Activated CD4-positive, alpha-beta T cell treated with anti-CD3 and anti-CD28 coated beads for 4 hours (primary cell): ENCODE measurements at places on chromosomes 4 and X.

- no peak for DNase-seq
Observed at GRCh38 chr4:145781351-145781750, 101.4 kb downstream of the C4orf51 start.

DNA sequence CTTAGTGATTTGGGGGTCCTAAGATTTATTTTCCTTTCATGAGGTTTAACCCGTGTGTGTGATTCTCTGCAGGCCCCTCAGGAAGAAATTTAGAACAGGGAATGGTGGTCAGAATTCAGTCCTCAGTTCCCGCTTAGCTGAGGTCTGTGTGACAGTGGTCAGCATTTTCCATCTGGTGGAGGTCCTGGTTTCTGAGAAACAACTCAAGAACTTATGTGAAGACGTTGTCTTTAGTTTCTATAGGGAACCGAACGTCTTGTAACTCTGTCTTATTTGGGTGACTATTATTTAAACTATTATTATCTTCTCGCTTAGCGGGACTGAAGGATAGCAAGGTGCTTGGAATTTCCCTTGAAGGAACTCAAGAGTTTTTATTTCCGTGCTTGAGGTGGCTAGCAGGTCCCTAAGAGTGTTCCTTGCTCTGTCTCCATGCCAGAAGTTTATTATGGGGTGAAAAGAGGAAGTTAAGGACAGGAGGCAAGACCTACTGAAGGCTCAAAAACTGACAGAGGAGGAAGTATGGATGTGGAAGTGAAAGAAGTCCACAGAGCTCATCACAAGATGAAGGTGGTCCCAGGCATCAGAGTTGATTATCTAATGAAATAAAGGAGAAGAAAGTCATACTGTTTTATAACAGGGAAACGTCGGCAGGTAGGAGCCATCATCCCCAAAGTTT lies 9.4 kb downstream of the MGST2 start:
- DNase-seq: no peak

- DNase-seq: no peak
Observed at GRCh38 chr4:20626326-20627005, 73.8 kb upstream of the PACRGL start.

GRCh38 chr4:40285692-40286091 lies 49.4 kb upstream of the CHRNA9 start:
- no peak for DNase-seq

- DNase-seq: no peak
Observed at GRCh38 chrX:125262836-125263235, 56.8 kb upstream of the TEX13C start.

DNA sequence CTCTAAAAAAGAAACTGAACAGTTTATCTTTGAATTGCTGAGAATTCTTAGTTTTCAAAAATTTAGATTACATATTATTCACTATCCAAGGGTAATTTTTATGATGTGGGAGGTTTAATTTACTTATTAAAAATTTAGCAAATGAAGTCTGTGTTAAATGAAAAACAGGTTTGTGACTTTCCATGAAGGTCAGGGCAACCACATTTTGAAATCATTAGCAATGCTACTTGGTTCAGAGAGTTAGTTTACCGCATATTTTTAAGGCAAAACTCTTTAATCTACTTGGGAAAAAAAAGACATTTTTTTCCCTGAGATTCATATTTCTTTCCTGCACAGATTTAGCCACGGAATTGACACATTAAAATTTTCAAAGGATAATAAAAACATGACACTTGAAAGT lies 37.3 kb upstream of the PRSS12 start:
- no peak for DNase-seq

GRCh38 chrX:105265093-105265492 lies 44.6 kb upstream of the TEX13A start:
- DNase-seq: no peak

- DNase-seq: no peak
Observed at GRCh38 chr4:94944726-94945125, 187.0 kb downstream of the BMPR1B start.

GRCh38 chr4:11700751-11701226 lies 272.1 kb upstream of the HS3ST1 start:
- DNase-seq: no peak

- no peak for DNase-seq
Observed at GRCh38 chr4:148095346-148095923, 346.8 kb downstream of the NR3C2 start.

- DNase-seq: no peak
Observed at GRCh38 chrX:46698691-46699090, 60.2 kb downstream of the SLC9A7 start.

GRCh38 chrX:6226596-6227452 lies 1.8 kb downstream of the NLGN4X start:
- DNase-seq: no peak

DNA sequence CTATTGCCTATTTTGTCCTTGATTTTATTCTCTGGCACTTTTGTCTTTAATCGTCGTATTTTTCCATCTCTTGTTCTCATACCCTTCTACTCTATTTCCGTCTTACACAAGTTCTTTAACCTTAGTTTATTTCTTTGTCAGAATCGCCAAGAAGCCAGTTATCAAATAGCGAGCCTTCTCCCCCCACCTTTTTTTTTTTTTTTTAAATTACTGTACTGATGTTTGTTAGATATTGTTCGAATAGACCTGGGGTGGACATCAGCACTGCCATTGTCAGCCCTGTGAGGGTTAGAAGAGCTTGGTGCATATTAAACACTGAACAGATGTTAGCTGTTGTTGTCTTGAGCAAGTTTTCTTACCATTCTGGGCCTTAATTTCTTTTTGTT lies 1.2 kb downstream of the SPCS3 start:
- DNase-seq: no peak

DNA sequence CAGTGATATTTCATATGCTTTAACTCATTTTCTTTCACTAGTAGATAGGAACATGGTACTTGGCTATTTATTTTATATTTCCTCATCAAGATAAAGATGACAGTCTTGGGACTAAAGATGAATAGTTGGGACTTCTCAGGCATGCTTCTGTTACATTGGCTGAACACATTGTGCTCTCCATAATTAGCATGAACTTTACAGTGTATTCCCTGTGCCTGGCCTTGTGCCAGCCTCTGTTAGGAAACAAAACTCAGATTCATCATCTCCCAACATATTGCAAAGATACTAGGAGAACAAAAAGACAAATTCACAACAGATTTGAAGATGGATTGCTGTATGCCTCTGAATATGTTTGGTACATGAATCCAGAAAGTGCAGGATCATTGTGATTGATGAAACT lies 26.4 kb downstream of the GRIA2 start:
- DNase-seq: no peak

GRCh38 chr4:3615386-3616286 lies 83.4 kb upstream of the LRPAP1 start:
- DNase-seq: no peak

DNA sequence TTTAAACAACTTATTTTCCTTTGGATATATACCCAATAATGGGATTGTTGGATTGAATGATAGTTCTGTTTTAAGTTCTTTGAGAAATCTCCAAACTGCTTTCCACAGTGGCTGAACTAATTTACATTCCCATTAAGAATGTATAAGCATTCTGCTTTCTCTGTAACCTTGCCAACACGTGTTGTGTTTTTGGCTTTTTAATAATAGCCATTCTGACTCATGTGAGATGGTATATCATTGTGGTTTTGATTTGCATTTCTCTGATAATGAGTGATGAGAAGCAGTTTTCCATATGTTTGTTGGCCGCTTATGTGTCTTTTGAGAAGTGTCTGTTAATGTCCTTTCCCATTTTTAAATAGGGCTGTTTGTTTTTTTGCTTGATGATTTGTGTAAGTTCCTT lies 155.6 kb upstream of the PITX2 start:
- no peak for DNase-seq

GRCh38 chr4:29983890-29984289 lies 736.3 kb upstream of the PCDH7 start:
- no peak for DNase-seq

GRCh38 chr4:100826067-100826466 lies 308.2 kb upstream of the EMCN start:
- no peak for DNase-seq

GRCh38 chr4:2510351-2511259 lies 25.8 kb upstream of the FAM193A start:
- DNase-seq: no peak

DNA sequence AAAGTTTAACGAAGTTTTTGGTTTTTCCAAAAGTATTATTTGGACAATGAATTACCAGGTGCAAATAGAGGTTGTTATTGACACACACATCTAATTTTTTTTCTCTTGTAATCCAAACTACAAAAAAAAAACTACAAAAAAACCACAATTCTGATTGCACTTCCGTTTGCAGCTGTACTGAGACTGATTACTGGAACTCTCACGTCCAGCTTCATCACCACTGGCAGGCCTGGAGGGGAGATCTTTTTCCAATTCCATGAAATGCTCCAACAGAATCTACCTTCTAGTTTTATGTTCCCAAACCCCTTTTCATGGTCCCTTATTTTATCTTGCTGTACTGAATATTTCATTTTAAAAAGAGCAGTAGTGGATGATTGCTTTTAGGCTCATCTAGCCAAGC lies 1118.3 kb downstream of the C4orf33 start:
- no peak for DNase-seq

DNA sequence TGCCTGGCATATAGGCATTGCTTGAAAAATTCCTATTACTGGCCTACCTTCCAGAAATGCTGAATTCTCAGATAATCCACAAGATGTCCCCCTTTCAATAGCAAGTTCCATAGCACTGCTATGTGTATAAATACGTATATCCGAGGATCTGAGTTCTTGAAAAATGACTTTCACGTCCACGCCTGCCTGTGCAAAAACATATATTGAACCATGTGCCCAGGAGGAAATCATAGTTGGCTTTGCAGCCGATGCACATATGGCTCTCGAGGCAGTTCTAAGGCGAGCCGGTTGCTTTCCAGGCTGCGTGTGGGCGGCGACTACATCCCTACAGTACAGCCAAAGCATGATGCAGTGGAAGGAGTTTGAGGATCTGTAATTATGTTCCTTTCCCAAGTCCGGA lies 55.4 kb upstream of the ESX1 start:
- DNase-seq: no peak
